ENCODE measurements at places on chromosomes 2 and 18.

DNA sequence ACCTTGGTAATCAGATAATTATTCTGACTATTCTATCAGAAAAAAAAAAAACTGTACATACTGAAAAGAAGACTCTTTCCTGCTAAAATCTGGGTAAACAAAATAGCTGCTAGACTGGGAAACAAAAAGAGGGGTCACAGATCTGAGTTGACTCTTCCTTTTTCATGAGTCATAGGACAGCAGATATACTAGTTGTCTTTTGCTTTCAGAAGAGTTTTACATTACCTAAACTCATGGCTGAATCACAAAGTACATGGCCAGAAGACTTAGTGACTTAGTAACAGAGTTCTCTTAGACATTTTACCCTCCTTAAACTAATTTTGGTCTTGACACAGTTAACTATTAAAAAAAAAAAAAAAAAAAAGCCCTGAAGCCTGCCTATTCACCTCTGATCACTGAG, 834.0 kb upstream of the FSHR start:
- no peak for DNase-seq

- DNase-seq = no peak
Measured at GRCh38 chr2:11720752-11721151, 25.7 kb upstream of the LPIN1 start.

DNA sequence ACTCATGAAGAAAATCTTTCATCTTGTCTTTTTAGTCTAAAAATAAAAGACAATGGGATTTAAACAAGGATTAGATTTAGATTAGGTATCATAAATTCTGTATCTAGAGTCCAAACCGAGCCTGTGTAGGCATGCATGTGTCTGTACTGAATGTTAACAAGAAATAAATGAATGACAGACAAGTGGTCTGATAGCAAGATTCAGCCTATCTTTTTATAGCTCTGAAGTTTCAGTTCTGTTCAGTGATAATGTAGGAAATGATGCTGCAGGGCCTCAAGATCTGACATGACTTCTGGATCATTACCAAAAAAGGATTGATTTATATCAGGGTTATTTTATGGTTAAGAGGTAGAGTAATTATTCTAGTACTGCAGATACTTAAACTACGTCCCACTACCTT, 137.0 kb upstream of the ATP5MC3 start:
- DNase-seq = no peak

DNA sequence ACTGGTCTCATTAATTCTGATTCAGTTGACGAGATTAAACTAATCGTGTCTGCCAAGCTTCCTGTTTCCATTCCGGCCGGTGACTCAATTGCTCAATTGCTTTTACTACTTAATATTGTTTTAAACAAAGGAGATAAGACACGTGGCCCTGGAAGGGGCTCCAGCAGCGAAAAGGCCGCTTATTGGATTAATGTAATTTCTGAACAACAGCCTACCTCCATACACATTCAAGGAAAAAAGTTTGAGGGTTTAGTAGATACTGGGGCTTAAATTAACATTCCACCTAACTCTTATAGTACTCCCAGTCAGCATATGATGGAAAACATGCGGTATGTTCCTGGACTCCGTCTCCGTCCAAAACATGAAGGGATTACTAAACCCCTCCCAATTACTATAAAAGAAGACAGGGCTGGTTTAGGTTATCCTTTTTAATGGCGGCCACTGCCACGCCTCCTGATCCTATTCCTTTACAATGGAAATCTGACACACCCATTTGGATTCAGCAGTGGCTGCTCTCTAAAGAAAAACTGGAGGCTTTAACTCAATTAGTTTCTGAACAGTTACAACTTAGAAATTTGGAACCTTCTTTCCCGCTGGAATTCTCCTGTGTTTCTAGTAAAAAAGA, 27.1 kb downstream of the VPS54 start:
- no peak for DNase-seq

- no peak for DNase-seq
Measured at GRCh38 chr2:236663287-236664101, 93.9 kb downstream of the ACKR3 start.

GRCh38 chr2:19573784-19574183, 215.4 kb upstream of the OSR1 start:
- no peak for DNase-seq

GRCh38 chr2:9779596-9780264, 63.5 kb upstream of the TAF1B start:
- no peak for DNase-seq

DNA sequence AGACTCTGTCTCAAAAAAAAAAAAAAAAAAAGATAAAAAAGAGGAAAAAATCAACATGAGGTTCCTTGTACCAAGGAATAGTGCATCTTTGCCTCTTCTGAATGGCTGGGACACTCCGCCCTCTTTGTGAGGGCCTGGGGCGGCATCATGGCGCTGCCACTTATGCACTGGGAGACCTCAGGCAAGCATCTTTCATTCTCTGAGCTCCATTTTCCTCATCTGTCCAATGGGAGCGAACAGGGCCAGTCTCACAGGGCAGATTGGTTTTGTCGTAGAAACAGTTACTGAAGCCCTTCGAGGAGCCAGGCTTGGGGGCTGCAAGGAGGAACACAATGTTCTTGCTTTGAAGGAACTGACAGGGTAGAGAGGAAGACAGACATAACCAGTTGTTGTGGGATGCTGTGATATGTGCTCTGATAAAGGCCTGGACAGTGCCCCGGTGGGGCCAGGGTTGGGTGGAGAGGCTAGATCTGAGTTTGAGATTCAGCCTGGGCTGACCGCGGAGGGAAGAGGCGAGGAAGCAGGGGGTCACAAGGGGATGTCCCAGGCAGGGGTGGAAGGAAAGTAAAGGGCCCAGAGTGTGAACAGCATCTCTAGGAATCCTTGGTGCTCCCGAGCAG, 14.1 kb downstream of the ZFP36L2 start:
- DNase-seq = no peak

DNA sequence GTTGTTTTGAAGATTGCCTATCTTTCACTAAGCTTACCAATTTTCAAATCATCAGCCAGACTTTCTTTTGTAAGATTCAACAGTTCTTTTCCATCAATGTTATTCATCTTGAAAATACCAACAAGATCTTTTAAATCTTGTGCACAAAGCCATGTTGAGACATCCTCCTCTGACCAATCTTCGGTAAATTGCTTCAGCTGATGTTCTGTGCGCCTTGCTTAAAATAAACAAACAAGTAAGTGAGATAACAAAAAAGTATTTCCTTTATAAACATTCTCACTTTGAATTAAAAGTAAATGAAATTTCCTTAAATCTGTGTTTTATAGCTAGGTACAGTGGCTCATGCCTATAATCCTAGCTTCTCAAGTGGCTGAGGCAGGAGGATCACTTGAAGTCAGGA, 30.3 kb downstream of the WDSUB1 start:
- DNase-seq = no peak

GRCh38 chr2:62197925-62198633, 2.2 kb downstream of the B3GNT2 start:
- no peak for DNase-seq

DNA sequence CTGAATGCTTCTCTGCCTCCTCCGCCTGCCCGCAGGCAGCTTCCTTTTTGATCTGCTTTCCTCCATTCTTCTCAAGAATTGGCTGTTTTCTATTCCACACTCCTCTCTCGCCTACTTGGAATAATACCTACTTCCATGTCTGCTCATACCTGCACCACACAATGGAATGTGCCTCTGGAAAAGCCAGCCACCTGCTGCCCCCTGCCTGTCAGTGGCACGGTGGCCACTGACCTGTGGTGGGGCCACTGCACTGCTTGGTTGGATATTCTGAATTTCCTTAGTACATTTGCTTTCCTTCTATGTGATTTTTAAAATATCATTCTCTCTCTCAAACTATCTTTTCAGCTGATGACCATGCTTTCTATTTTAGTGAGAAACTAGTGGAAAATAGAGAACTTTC, 406.9 kb downstream of the DCDC2C start:
- no peak for DNase-seq

DNA sequence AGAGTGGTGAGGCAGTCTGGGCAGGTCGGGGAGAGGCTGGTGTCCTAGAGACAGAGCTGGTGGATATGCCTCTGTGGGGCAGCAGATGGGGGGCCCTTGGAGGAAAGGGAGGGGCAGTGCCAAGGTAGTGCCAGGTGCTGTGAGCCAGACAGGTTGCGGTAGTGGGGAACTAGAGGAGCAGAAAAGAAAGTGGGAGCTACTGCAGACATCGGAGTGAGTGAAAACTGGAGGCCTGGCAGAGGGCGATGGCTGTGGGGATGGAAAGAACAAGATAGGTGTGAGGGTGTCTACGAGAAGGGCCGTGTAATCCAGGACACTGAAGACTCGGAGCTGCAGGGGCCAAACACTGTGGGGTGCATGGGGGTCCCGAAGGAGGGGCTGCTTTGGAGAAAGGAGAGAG, 21.7 kb downstream of the C1QL2 start:
- DNase-seq = no peak

GRCh38 chr2:61460163-61460562, 10.7 kb downstream of the USP34 start:
- DNase-seq = no peak

DNA sequence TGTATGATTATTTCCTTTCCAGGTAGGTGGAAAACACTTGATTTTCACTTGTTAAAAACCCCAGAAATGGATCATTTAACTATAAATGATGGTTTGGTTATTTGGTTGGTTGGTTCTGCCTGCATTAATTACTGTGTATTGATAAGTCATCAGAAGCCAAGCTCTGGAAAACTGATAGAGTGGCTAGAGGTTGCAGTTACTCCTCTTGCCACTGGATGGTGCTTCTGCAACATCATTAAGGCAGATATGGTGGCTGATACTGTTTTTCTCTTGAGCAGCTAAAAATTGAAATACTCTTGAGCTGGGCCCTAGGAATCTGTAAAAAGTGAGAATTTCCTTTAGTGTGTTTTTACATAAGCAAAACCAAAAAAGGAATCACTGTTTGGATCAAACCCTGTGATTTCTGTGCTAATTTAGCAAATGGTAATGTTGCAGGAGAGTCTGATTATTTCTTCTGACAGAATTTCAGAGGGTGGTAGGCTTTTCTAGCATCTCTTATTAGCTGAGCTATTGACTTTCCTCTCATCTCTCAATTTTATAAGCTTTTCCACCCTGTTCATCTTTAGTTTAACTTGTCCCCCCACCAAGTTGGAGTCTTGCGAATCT, 54.3 kb downstream of the RAB10 start:
- no peak for DNase-seq

DNA sequence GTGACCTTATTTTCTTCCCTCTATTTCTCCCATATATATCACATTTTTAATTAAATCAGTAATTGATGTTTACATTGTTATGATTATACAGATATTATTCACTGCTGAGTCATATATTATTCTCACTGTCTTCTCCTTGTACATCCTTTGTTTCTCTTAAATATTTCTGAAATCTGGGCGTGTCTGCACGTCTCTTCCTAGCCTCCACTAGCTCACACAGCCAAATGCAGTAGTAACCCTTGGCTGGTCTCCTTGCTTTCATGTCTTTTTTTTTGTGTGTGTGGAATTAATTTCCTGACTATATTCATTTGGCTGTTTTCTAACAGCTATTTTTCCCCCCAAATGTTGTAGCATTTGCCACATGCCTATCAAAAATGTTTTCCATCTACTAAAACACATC, 15.8 kb downstream of the CCNYL1 start:
- no peak for DNase-seq

DNA sequence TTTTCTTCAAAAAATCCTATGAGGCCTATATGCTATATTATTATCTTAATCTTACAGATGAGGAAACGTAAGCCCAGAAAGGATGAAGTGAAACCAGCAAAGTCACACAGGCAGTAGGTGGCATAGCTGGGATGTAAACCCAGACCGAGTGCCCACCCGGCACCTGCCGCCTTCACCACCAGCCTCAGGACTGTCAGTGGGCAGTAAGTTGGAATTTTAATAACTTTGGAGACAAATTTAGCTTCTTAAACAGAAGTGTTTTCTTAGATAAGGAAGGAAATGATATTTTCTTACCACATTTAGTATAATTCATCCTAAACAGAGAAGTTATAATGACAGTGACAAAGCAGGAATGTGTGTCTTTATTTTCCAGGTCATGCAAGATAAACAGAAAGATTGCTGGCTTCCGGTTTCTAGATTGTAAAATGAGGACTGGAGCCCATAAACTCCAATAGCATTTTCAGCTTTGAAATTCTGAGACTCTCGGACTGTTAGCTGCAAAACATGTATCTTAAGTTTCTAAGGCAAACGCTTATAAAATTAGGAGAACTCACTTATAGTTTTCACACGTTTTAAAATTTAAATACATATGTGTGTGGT, 59.3 kb downstream of the CD8B2 start:
- DNase-seq = no peak

GRCh38 chr2:216142540-216142939, 33.4 kb downstream of the XRCC5 start:
- DNase-seq = peak; percentile 32

DNA sequence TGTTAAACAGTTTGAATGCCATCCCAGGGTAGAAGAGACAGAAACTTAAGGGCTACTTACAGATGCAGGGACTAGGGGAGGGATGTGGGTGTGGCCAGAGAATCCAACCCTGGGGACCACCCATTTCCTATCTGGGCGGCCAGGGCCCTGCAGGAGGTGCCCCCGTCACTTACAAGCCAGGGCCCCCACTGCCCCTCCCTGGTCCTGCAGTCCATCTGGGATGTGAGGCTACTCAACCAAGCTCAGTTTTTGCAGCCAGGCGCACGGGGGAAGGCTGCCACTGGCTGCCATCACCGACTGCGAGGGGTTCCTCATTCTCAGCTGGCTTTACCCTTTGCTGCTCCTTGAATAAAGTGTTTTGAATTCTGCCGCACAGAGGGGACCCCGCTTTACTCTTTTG, 42.1 kb downstream of the RRM2 start:
- no peak for DNase-seq

- no peak for DNase-seq
Measured at GRCh38 chr2:26407526-26407925, 5.8 kb downstream of the DRC1 start.

GRCh38 chr2:10532638-10533101, 84.5 kb upstream of the ODC1 start:
- DNase-seq = no peak

DNA sequence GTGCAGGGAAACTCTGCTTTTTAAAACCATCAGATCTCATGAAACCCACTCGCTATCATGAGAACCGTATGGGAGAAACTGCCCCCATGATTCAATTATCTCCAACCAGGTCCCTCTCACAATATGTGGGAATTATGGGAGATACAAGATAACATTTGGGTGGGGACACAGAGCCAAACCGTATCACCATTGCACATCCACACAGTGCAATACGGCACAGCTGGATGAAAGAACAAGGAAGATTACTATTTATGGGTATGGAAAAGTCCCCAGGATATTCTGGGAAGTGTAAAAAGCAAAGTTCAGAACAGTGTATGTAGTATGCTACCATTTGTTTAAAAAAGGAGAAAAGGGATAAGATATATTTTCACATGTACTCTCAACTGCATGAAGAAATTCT, 290.1 kb downstream of the PIK3C3 start:
- no peak for DNase-seq

- no peak for DNase-seq
Measured at GRCh38 chr2:7604456-7604855, 687.2 kb downstream of the RNF144A start.

GRCh38 chr2:96507957-96508520, 2.9 kb upstream of the NEURL3 start:
- DNase-seq = peak; percentile 90

All from GM12892 (cell line).